ENCODE measurements at places on chromosomes 3 and 15. TPM values are rescaled to one million over a fixed set of nuclear protein-coding genes. Genes with fewer than 3 reads are reported as not detected.

GRCh38 chr3:152390647-152391046 is 121.9 kb downstream of the MBNL1 start:
- no peak for DNase-seq

GRCh38 chr3:160886421-160886820 is 130.4 kb downstream of the PPM1L start:
- DNase-seq: no peak

- DNase-seq: no peak
Observed at GRCh38 chr3:81554801-81555200, 206.6 kb downstream of the GBE1 start.

DNA sequence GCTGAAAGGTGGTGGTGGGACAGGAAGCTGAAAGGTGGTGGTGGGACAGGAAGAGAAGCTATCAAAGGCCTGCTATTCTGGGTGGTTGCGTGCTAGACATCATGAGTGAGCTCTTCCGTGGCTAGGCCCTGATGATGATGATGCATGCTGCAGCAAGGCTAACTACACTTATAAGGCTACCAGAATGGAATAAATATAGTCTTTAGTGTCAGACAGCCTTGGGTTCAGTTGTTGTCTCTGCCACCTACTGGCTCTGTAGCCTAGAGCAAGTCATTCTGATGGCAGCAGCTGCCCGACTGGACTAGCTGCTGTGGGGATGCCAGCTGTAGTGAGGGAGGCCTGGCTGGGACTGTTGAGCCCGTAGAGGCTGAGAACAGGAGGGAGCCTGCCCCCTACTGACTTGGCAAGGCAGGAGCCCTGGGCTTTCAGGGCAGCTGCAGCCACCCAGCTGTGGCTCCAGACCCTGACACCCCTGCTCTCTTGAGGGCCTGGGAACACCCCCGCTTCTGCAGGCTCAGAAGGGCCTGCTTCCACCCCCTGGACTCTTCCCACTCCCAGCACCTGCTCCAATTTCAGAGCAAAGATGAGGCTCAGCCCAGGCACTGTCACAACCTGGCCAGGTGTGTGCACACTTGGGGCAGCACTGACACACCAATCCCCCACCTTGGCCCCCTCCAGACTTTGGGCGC is 21.4 kb upstream of the ZBED2 start:
- peak; percentile 82 for DNase-seq

SLITRK3 gene
- total RNA-seq: not detected

BLOC1S6 gene
- 32.9 TPM for total RNA-seq
